GM23338 (cell line): ENCODE measurements at places on chromosomes 11 and 22. TPM values are rescaled to one million over a fixed set of nuclear protein-coding genes. Genes with fewer than 3 reads are reported as not detected.

Gene OR56A4
- polyA plus RNA-seq: 0.16 and 0.23 TPM in 2 replicates

Gene MAJIN
- polyA plus RNA-seq: not detected in 2 replicates

Gene FGF4
- polyA plus RNA-seq: 4.1 and 4.8 TPM in 2 replicates

Gene PANX1
- 8.3 and 9.5 TPM in 2 replicates for polyA plus RNA-seq

Gene CYTH4
- polyA plus RNA-seq: not detected in 2 replicates

GRCh38 chr11:36034551-36035331 lies 90.9 kb downstream of the LDLRAD3 start:
- no peak for DNase-seq

DNA sequence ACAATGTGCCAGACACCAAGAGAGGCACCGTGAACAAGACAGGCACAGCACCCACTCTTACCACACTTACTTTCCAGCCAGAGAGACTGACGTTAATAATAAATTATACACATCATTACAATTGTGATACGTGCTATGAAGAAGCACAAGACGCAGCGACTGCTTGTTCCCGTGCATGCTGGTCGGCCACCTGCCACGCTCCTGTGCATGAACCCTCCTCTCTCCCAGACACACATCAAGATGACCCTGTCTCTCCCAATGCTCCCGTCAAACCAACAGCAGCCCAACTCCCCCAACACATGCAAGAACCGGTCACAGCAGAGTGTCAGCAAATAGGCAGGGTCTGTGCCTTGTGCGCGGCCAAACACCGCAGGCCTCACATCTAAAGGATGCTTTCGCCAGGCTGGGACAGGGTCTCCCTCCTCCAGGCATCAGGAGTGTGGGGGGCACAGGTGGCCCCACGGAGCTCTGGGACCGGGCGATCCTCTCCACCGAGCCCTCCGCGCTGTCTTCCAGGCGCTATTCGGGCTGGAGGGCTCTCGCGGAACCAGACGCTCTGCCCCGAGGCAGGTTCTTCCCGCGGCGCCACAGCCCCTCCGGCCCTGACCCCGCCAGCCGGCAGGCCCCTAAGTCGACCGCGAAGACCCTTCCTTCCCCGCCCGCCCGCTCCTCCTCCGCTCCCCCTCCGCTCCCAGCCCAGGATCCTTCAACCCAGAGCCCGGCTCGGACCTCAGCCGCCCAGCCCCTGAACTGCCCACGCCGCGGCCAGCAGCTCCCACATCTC lies 533 bp downstream of the SERGEF start:
- DNase-seq: peak; percentile 62

- no peak for DNase-seq
Measured at GRCh38 chr11:43116071-43116470, 195.7 kb upstream of the API5 start.

DNA sequence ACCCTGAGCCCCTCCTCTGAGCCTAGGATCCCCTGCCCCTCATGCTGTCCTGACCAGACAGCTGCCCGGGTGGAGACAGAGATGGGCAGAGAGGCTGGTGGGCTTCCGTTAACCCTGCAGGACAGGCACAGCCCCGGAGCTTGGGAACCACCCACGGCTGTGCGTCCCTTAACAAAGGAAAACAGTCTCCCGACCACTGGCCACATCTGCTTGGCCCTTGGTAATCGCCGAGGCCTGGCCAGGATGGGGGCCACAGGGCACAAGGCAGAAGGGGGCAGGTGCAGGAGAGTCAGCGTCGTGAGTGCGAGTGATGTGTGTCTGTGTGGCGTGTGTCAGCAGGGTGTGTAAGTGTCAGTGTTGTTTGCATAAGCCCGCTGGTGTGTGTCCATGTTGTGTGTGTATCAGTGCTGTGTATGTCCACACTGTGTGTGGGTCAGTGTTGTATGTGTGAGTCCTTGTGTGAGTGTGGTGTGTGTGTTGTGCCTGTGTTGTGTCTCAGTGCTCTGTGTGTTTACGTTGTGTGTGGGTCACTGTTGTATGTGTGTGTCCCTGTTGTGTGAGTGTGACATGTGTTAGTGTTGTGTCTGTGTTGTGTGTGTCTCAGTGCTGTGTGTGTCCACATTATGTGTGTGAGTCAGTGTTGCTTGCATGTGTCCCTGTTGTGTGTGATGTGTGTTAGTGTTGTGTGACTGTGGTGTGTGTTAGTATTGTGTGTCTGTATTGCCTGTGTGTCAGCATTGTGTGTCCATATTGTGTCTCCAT lies 369.5 kb downstream of the BRD1 start:
- no peak for DNase-seq

DNA sequence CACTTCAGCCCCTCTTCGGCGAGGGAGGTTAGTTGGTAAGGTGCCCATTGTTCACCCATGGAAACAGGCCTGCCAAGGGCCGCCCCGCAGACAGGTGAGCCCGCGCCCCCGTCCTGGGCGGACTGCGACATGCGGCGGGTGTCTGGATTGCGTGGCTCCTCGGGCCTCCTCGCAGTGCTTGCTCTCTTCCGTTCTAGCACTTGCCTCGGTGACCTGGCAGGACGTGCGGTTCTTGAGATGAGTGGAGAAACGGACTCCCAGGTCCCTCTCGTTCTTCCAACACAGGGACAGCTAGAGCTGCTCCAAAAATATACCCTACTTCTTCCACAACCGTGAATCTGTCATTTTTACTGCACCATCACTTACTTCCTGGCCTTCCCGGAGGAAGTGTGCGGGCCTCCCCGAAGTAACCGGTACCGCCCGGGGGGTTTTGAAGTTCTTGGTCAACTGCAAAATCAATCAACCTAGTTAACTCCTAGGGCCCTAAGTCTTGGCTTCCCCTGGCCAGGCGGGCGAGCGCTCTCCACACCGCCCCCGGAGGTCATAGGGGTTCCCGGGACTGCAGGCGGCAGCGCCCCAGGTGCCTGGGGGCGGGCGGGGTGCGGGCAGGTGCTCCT lies 745 bp upstream of the ZBTB44 start:
- peak; percentile 85 for DNase-seq

GRCh38 chr11:133957900-133958299 lies 1.1 kb upstream of the IGSF9B start:
- peak; percentile 35 for DNase-seq

DNA sequence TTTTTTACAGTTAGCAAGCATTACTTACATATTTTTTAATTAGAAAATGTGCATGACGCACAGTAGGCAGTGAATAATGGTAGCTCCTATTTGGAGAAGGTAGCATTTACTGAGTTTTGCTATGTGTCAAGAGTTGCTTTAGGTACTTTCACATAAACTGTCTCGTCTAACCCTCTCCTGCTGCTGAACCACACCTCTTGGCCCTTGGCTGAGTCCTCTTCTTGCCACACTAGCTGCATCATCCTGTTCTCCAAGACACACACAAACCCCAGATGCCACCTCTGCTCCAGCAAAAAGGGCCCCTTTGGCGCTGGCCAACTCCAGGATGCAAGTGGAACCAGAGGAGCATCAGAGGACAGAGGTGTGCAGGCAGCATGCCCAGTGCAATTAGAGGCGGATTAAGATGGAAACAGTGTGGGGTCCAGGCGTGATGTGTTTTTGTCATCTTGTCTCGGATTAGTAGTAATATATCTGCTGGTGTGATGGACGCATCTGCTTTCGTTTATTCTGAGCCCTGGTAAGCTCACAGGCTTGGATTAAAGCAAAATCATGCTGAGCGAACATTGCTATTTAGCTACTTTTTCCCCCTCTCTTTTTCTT lies 367.0 kb upstream of the CADM1 start:
- no peak for DNase-seq

DNA sequence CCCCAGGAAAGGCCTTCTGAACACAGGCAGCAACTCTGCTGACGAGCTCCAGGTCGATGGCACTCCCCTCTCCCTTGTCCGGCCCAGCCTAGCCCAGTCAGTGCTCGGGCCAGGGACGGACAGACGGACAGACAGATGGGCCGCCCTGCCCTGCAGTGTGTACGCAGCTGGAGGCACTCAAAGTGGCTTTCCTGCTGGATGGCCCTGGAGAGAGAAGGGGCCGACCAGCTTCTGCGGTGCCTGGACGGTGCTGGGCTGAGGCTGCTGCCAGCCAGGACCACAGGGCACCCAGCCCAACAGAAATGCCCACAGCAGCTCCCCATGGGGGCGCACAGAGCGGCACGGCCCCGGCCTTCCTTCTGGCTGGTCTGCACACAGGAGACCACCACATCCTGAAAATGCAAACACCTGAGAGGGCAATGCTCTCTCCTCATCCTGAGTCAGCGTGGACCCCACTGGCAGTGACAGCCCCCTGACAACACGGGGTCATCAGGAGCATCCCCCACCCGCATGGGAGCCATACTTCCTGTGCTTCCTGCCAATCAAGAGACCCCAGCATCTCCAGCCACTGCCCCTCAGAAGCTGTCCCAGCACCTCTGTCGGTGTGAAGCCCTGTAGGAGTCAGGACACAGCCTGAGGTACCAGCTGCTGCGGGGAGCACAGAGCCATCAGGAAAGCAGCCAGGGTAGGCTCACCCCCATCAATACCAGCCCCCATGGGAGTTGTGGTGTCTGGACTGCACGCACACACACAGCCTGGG lies 692 bp upstream of the MOB2 start:
- DNase-seq: no peak

DNA sequence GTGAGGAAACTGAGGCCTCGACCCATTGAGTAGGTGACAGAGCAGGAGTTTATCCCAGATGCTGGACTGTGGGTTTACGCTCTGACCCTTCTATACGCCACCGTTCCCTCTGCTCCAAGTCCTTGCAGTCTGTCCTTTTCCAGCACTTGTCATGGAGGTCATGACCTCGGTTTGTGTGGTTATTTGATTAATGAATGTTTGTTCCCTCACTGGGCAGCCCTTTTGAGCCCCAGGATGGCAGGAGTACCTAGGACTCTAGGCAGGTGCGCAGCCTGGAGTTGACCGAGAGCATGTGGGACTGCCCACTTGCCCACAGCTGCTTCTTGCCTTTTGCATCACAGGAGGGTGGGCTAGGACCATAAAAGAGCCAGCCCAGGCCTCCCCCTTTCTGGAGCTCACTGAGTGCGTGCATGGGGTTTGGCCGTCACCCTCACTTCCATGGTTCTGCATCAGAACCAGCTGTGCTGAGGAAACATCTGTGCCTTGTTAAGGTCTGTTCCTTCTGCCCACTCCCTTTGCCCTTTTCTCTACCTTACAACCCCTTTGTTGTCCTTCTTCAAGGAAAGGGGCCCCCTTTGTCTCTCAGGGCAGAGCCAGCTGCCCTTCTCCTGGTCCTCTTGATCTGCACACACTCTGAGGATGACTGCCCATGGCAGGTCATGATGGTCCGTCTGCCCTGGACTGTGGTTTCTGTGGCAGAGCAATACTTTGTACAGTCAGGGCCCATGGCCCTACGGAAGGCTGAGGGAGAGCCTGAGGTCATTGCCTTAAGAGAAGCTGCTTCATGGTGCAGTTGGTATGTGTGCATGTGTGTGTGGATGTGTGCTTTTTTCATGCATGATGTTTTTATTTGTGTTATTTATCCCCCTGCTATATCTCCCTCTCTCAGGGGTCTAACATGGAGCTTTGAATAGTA lies 38.2 kb downstream of the BMAL1 start:
- DNase-seq: no peak

DNA sequence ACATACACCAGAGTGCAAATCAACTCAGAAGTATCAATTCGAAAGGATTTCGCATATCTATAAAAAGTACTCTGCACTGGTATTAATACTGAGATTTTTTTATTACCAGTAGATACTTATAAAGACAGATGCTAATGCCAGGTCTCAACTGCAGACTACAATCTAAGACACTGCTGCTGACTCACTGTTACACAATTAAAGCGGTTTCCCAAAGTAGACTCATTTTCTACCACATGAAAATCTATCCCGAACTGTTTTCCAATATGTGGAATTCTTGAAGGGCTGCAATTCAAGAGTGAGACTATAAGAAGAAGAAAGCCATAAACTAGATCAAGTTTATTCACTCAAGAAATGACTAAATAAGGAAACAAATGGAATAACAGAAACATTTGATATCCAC lies 57.2 kb upstream of the ARHGAP32 start:
- no peak for DNase-seq

GRCh38 chr22:42608136-42608822 lies 6.4 kb downstream of the POLDIP3 start:
- no peak for DNase-seq

- no peak for DNase-seq
Measured at GRCh38 chr11:61994981-61995380, 27.5 kb upstream of the FTH1 start.

GRCh38 chr22:19614536-19614863 lies 90.3 kb upstream of the CLDN5 start:
- no peak for DNase-seq

DNA sequence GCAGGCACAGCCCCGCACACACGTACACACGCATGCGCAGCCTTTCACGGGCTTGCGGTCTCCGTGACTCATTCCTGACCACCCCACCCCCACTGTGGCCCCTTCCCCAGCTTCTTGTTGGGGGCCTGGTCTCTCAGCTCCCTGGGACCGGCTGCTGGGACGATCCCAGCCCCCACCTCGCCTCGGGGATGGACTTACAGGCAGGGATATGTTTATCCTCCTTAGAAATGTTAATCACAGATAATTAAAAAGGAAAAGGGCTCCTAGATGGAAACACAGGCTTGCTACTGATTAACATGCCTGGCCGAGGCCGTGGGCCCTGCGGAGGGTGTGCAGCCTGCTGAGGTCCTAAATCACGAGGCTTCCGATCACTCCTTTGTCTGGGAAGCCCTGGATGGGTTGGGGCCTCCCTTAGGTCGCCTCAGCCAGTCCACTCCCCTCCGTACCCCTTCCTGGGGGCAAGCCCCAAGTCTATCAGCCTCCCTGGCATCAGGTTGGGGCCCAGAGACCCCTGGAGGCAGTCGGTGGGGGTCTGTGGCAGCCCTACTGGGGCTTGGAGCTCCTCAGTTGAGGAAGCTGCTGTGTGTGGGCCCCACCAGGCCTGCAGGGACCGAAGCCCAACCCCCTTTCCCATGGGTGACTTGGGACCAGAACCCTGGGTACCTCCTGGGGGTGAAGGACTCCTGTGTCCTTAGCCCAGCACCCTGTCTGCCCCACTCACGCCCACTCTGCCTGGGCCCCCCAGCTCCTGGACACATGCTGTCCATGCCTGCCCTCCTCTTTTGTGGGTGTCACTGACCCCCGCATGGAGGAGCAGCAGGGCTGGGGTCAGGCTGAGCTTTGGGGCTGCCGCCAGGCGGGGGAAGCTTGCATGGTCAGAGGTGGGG lies 20.6 kb downstream of the TSPAN4 start:
- no peak for DNase-seq

DNA sequence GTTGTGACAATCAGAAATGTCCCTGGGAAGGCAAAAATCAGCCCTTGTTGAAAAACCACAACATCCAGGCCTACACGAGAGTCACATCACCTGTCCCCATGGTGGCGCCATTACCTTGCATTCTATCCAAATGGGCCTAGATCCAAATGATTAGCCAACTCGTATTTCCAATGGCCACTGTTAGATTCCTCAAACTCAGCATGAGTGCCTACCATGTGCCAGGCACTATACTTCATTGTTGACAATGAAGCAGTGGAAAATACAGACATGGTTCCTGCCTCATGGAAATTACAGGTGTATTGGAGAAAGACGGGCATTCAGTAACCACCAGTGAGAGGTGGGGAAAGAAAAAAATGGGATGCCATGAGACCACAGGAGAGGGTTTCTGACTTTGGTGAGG lies 29.8 kb upstream of the CREB3L1 start:
- DNase-seq: peak; percentile 94

DNA sequence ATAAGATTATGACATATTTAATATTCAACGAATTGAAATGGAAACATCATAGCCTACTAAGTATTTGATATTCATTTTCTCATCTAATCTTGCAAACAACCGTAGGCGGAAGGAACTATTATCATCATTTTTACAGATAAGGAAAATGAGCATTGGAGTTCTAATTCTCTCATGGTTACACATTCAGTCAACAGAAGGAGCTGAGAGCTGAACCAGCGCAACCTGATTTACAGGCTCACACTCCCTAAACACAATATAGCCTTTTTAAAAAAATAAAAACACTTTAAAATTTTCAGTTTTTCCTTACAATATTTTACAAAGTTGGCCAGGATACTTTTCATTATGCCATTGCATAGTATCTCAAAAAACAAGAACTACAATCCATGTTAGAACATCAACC lies 74.8 kb downstream of the APOL5 start:
- DNase-seq: no peak
